ENCODE measurements at places on chromosomes 4 and X.

DNA sequence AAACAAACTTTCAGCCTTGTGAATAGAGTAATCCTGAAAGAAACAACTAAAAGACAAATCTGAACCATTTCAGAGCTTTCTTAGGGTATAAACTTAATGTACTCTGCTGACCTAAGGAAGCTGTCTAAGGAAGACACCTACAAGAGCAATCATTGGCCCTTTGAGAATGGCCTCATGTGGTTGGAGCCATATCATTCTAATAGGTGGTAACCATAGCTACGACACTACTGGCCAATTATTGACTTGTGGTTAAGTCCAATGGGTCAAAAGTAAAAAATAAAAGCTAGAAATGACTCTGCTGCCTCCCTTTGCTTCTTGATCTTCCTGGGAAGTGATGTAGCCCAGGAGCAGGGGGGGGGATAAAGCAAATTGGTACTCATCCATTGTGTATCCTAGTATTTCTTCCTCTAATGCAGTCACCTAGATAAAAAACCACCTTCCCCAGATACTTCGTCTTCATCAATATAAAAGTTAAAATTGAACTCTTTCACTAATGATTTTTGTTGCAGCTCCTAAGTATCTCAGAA, 547.0 kb downstream of the ARAP2 start:
- DNase-seq = no peak

GRCh38 chr4:58111818-58112217, 1001.6 kb upstream of the IGFBP7 start:
- no peak for DNase-seq

GRCh38 chr4:76620723-76621468, 185.9 kb downstream of the SHROOM3 start:
- no peak for DNase-seq

- DNase-seq = no peak
Measured at GRCh38 chr4:67167849-67168248, 377.5 kb downstream of the CENPC start.

DNA sequence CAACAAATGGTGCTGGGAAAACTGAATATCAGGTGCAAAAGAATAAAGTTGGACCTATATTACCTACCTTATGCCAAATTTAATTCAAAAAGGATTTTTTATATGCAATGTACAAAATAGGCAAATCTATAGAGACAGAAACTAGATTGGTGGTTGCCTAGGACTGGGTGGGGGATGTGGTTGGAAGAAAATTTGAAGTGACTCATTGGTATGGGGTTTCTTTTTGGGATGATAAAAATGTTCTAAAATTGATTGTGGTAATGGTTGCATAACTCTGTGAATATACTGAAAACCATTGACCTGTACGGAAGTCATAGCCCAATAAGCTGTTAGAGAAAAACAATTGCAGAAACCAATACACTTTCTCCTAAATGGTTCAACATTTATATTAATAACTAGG, 72.1 kb downstream of the COL4A5 start:
- DNase-seq = no peak
